ENCODE measurements at places on chromosomes 6 and 20.
A peak's percentile ranks its signal among the peaks of the same experiment; 100 is the strongest.

GRCh38 chr6:109424946-109425345 lies 15.5 kb downstream of the PPIL6 start:
- DNase-seq = no peak

GRCh38 chr20:46568570-46569129 lies 18.2 kb upstream of the OCSTAMP start:
- no peak for DNase-seq

GRCh38 chr20:933029-933428 lies 16.9 kb upstream of the ANGPT4 start:
- no peak for DNase-seq

DNA sequence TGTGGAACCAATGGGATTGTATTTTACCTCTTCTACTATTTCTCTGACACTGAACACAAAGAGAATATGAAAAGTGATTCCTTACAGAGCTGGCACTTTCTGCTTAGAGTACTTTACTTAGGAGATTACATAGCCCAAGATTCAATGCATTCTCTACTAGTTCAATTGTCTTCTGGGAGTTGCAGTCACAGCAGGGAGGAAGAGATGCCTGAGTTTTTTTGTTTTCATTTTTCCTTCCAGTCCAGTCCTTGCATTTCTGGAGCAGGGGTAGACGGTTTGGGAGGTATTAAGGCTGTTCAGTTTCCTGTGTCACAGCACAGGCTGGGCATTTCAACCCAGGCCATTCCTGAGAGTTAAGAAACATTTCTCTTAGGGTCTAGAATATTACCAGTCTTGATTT lies 42.0 kb upstream of the SLC2A12 start:
- no peak for DNase-seq

DNA sequence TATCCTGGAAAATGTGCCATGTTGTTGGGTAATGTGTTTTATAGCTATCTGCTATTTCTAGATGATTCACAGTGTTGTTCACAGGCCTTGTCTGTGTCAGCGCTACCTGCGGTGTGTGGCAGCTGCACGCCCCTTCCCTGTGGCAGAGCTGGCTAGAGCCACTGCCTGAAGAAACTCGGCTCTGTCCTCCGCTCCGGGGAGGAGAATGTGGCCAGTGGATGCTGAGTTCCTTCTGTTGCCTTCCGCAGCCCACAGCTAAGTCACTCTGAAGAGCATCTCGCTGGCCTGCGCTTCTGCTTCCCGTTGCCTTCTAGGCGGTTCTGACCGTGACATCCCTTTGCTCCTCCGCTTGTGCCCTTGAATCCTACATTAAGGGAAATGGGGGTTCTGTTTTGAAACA lies 135.1 kb downstream of the PLG start:
- no peak for DNase-seq

DNA sequence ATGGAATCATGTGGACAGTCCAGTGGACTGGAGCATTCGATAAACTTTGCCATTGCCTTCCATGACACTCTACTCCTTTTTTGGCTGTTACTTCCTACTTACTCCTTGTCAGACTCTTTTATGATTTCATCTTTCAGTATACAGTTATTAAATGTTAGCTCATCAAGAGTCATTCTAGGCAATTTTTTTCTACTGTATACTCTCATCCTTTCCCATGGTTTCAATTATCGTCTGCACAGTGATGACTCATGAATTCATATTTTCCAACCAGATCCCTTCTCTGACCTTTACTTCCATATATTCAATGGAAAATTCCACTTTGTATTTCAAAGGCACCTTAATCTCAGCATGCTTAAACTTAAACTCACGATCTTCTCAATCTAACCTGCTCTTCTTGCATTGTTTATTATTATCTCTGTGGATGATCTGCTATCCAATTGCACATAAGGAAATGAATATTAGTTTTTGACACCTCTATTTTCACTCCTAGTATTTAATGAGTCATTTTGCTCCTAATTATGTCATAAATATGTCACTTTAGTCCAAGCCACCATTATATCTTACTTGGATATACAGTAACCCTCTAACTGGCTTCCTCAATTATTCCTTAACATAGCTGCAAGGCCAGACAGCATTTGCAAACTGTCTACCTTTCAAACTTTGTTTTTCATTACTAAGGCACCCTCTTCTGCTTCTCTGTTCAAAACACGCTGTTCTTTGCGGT lies 427.5 kb downstream of the PHF3 start:
- DNase-seq = no peak

- DNase-seq = no peak
These were observed 53.8 kb downstream of the CD40 start for GRCh38 chr20:46171909-46172308.

GRCh38 chr6:501891-502601 lies 110.5 kb downstream of the IRF4 start:
- peak; percentile 34 for DNase-seq

- DNase-seq = no peak
These were observed 45.7 kb upstream of the B4GALT5 start for GRCh38 chr20:49759266-49759950.

DNA sequence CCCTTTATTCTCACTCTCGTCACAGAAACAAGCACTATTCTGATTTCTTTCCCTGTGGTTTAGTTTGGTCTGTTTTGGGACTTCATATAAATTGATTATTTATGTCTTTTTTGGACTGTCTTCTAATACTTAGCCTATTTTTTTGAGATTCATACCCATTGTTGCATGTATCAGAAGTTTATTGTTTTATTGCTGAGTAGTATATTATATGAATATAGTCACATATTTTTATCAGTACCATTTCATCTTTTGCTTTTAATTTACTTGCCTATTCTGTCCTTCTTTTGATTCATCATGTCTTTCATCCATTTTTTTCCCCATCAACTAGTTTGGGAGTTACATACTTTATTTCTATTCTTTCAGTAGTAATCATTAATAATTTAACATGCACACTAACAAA lies 112.0 kb downstream of the ID4 start:
- no peak for DNase-seq

- DNase-seq = no peak
These were observed 108.0 kb upstream of the C6orf118 start for GRCh38 chr6:165417278-165417865.

GRCh38 chr20:32823737-32824588 lies 4.2 kb downstream of the MAPRE1 start:
- DNase-seq = no peak

DNA sequence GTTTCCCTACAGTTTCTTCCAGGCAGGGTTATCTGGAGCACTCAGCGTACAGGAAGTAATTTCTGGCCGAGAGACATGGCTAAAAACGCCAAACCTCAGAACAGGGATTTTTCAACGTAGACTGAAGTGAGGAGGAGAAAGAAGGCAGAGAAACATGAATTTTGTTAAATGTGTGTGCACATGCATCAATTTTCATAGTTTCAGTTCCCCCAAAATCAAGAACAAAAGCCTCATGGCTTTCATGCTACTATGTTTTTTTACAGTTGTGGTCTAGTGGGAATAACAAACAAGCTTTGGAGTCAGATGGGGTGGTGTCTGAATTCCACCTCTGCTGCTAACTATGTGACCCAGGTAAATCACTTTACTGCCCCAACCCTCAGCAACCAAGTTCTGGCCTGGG lies 4.9 kb downstream of the TOMM34 start:
- no peak for DNase-seq

DNA sequence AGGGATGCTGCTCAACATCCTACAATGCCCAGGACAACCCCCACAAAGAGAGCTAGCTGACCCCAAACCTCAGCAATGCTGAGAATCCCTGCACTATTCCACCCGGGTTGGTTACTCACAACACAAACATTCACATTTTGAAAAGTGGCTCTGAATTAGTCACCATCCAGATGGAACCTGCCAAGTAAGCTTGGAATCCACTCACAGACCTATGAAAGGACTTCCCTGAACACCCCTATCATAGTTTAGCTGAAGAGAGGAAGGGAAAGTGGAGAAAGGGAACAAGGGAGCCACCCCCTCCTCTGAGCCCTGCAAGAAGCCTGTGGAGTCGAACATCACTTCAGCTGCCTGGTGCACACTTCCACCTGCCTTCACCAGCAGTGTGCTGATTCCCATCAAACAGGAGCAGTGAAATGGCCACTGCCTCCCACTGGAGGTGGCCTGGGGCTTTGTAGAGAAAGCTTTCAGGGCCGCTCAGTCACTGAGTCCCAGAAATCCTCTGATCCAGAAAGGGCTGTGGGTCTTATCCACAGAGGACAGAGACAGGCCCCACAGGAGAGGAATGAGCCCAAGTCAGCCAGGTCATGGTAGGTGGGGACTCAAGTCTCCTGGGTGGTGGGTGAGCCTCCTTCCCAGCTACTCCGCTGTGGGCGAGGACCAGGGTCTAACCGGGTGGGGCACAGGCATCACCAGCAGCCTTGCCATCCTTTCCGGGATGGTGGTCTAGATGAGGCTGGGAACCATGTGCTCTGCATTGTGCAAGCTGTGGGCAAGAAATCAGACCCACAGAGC lies 203.7 kb downstream of the SYNDIG1 start:
- DNase-seq = no peak

GRCh38 chr6:41080621-41081020 lies 7.8 kb downstream of the NFYA start:
- no peak for DNase-seq

GRCh38 chr6:28865401-28866204 lies 58.2 kb downstream of the TRIM27 start:
- no peak for DNase-seq

- no peak for DNase-seq
These were observed 464.3 kb upstream of the BTBD3 start for GRCh38 chr20:11453430-11453829.

- no peak for DNase-seq
These were observed 154.6 kb downstream of the CDKAL1 start for GRCh38 chr6:20688710-20689500.

DNA sequence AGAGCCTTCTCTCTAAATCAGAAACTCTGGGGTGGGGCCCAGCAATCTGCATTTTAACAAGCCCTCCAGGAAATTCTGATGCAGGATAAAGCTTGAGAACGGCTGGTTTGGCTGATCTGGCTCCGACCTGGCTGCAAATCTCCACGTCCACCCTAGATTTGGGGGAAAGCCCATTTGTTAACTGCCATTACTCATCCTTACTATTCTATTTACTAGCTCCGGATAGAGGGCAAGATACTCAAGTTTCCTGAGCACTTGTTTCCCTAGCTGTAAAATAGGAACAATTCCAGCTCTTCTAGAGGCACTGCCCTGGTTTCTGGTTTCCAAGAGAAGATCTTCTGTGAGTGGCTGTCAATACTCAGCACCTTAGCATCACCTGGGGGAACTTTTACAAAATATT lies 44.4 kb downstream of the DAAM2 start:
- DNase-seq = no peak

DNA sequence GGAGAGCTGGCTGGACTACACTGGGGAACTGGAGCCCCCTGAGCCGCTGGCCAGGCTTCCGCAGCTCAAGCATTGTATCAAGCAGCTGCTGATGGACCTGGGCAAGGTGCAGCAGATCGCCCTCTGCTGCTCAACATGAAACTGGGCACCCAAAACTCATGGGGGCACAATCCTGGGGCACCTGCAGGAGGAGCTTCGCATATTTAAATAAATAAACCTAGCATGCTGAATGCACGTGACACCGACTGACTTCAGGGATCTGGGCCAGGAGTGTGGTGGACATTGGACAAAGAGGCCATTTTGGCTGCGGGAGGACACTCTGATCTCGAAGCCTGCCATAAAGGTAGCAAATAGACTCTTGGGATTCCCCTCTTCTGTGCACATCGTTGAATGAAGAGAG lies 6.8 kb downstream of the SCAND1 start:
- no peak for DNase-seq

GRCh38 chr6:22383016-22383415 lies 86.2 kb upstream of the PRL start:
- DNase-seq = no peak

- no peak for DNase-seq
These were observed 95.1 kb downstream of the LIN28B start for GRCh38 chr6:105051941-105052471.

- DNase-seq = no peak
These were observed 85.5 kb downstream of the KHDC1L start for GRCh38 chr6:73139681-73140383.

DNA sequence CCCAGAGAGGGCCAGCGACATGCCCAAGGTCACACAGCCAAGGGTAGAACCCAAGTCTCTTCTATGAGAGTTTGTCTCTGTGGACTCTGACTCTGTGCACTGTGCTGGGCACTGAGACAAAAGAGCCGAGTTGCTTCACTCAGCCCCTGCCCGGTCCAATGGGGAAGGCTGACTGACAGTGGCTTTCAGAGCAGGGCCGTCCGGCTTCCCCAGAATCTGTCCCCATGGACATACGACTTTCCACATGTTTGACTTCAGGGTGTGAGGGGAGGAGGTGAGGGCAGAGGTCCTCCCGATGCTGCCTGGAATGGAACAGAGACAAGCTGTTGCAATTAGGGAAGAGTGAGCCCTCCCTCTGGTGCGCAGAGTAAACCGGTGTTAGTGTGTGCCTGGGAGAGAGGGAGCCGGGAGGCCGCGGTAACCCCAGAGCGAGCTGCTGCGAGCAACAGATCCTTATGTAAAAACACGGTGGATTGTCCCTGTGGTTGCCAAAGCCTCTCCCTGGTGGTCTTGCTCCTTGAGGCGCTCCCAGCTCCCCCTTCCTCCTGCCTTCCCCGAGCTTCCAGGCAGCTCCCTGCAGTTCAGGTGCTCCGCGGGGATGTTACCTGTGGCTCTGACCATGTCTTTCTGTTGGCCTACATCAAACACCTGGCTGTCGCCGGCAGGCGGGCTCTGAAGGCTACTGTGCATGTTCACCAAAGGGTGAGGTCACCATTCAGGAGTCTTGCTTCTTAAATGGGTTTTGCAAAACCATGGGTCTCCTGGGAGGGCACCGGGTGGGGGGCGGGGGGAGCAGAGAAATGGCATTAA lies 672 bp downstream of the SIRPA start:
- no peak for DNase-seq

- no peak for DNase-seq
These were observed 2.3 kb upstream of the SERPINB6 start for GRCh38 chr6:2973676-2974075.

GRCh38 chr6:41269716-41270115 lies 16.8 kb downstream of the TREM1 start:
- no peak for DNase-seq

DNA sequence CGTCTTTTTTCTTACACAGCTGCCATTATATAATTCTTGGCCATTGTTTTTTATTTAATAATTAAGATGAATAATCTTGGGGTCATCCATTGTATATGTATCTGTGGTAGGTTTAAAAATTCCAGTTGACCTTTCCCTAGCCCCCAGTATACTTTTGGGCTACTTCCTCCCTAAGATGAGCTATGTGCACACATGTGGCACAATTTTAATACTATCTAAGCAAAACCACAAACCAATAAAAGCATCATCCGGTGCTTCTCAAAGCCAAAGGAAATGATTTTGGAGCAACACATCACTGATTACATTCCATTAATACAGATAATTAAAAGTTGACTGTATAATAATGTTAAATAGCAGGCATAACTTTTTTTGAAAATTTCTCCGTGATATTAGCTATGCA lies 161.2 kb downstream of the ATXN1 start:
- DNase-seq = no peak

DNA sequence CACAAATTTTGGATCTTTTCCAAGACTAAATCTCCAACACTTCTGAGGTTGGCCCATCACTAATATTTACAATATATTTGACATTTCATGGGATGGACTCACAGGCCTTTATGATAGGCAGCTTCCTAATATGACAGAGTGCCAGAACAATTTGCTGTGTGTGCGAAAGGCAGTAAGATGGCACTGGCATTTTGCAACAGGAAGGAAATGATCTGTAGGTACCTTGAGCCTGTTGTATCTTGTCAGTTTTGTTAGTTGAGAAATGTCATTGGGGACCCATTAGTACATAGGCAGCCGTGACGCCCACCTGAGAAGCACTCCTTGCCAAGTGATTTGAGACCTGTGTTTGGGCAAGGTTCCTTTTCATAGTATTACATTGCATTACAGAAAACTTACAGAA lies 153.4 kb upstream of the HEY2 start:
- no peak for DNase-seq

- no peak for DNase-seq
These were observed 29.6 kb upstream of the SMIM26 start for GRCh38 chr20:18537651-18538050.
